ENCODE measurements at places on chromosomes 11 and 22.

- no peak for DNase-seq
Measured at GRCh38 chr22:46051646-46052045, 74.7 kb upstream of the WNT7B start.

GRCh38 chr11:114293201-114293711 is 2.9 kb upstream of the NNMT start:
- no peak for DNase-seq

DNA sequence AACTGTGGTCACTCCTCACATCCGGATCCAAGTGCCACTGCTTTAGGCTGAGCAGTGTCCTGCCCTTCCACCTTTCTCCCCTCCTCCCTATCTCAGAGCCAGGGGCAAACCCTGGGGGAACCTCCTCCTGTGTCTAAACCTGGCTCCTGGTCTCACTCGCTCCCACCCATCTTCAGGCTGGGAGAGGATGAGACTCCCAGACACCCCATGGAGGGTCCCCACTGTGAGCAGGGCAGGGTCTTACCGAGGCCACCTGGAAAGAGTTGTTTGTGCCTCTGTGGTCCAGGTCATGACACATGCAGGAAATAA is 93.6 kb downstream of the PDE2A start:
- DNase-seq, result no peak

DNA sequence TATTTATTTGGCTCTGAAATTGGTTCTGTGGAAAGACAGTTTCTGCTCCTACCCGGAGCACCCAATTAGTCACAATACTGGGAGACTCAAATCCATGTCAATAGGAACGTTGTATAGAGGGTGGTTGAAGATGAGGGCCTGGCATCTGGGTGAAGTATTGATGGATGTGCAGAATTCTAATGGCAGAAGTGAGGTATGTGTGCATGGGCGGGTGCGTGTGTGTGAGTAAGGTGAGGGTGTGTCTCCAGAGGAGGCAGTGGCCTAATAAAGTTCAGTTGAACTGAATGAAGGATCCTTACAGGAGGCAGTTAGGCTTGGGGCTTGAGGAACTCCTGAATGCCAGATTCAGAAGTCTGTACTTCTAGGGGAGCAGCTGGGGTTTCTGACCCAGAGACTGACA is 71.8 kb upstream of the B3GAT1 start:
- DNase-seq, result no peak

DNA sequence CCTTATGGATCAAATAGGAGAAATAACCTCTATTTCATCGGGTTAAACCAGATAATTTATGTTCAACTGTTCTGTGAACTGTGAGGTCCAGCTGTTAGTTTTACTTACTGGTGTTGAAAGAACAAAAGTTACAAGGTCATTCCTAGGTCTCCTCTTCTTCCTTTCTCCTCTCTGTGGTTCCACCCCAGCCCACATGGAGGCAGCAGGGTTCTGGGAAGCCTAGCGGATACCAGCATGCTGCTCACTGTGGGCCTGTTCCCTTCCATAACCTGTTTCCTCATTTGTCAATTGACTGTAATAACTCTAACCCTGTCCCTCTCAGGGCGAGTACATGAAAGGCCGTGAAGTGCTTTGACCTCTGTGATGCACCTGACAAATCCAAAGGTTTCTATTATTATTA is 27.8 kb downstream of the RELT start:
- DNase-seq, result no peak

GRCh38 chr22:38415561-38416321 is 39.3 kb downstream of the KCNJ4 start:
- DNase-seq, result no peak

DNA sequence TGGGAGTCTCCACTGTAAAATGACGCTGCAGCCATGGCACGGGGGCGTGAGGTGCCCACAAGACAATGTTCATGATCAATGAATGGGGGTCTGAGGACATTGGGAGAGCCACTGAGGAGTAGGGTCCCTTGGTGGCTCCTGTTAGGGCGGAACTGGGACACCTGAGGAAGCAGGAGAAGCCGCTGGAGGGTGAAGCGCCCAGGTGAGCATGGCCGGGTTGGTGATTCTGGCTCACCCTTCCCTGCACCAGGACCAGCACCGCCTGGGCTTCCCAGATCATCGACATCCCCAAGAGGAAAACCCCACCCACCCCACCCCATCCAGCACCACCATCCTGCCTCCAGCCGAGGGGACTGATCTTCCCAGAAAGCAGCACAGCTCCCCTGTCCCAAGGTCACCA is 30.6 kb downstream of the SHANK2 start:
- DNase-seq, result no peak

DNA sequence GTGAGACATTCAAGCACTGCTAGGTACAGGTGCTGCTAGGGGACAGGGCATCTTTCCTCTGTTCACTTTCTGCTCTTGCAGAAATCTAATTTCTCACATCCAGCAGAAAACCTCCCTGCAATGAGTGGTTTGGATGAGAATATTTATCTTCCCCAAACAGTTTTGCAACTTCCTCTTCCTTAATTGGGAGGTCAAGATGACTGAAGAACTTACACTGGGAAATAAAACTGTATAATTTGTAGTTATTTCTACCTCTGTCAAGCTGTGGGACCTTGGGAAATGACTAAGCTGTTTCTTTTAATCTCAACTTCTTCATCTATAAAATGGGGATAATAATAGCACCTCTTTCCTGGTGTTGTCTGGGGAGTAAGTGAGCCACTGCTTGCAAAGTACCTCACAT is 69.8 kb downstream of the PRR5L start:
- DNase-seq, result no peak

- no peak for DNase-seq
Measured at GRCh38 chr11:83335446-83336070, 49.4 kb upstream of the CCDC90B start.

- no peak for DNase-seq
Measured at GRCh38 chr11:93744669-93745004, 3.2 kb downstream of the C11orf54 start.

GRCh38 chr11:109785714-109786113 is 307.5 kb upstream of the ZC3H12C start:
- no peak for DNase-seq

GRCh38 chr11:107493117-107493516 is 35.5 kb upstream of the CWF19L2 start:
- DNase-seq, result no peak

DNA sequence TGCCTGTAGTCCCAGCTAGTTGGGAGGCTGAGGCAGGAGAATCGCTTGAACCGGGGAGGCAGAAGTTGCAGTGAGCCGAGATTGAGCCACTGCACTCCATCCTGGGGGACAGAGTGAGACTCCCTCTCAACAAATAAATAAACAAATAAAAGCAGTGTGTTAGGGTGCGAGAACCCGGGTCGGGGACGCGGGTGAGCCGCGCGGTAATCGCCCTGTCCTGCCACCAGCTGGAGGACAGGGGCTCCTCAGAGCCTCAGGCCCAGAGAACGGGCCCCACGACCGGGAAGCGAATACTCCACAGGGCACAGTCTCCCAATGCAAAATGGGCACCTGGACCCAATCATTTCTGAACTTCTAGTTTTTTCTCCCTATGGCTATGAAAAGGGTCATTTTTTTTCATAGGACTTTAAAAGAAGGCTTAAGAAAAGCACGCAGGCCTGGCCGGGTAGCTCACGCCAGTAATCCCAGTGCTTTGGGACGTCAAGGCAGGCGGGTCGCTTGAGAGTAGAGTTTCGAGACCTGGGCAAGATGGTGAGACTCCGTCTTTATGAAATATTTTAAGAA is 744 bp upstream of the MCM5 start:
- DNase-seq, result no peak

- no peak for DNase-seq
Measured at GRCh38 chr11:105368711-105369110, 229.1 kb upstream of the CARD18 start.

DNA sequence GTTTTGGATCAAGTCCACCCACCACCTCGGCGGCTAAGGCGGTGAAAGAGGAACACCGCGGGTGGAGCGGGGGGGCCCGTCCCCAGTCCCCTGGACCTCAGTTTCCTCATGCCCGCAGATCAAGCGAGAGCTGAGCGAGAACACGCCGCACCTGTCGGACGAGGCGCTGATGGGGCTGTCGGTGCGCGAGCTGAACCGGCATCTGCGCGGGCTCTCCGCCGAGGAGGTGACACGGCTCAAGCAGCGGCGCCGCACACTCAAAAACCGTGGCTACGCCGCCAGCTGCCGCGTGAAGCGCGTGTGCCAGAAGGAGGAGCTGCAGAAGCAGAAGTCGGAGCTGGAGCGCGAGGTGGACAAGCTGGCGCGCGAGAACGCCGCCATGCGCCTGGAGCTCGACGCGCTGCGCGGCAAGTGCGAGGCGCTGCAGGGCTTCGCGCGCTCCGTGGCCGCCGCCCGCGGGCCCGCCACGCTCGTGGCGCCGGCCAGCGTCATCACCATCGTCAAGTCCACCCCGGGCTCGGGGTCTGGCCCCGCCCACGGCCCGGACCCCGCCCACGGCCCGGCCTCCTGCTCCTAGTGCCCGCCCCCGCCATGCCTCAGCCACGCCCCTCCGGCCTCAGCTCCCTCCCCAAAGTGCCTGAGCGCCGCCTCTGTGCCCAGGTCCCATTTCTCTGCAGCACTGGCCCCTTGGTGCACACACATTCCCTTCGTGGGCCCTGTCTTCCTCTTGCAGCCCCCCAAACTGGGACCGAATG is 12.7 kb downstream of the MAFF start:
- DNase-seq, result no peak

DNA sequence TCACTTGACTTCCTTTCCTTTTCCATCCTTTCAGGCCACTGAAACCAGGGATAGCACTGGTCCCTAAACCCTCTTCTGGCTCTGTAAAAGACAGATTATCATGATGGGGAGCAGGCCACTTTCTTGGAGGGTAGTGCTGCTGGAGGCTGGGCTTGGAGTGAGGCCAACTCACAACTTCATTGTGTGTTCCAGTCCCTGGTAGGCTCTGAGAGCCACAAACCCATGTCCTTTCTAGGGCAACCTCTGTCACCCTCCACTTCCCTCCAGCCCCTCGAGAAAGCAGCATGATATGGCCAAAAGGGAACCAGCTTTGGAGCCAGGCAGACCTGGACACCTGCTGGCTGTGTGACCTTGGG is 2.3 kb downstream of the TKFC start:
- no peak for DNase-seq

GRCh38 chr11:35800970-35801953 is 138.7 kb downstream of the TRIM44 start:
- DNase-seq, result no peak

DNA sequence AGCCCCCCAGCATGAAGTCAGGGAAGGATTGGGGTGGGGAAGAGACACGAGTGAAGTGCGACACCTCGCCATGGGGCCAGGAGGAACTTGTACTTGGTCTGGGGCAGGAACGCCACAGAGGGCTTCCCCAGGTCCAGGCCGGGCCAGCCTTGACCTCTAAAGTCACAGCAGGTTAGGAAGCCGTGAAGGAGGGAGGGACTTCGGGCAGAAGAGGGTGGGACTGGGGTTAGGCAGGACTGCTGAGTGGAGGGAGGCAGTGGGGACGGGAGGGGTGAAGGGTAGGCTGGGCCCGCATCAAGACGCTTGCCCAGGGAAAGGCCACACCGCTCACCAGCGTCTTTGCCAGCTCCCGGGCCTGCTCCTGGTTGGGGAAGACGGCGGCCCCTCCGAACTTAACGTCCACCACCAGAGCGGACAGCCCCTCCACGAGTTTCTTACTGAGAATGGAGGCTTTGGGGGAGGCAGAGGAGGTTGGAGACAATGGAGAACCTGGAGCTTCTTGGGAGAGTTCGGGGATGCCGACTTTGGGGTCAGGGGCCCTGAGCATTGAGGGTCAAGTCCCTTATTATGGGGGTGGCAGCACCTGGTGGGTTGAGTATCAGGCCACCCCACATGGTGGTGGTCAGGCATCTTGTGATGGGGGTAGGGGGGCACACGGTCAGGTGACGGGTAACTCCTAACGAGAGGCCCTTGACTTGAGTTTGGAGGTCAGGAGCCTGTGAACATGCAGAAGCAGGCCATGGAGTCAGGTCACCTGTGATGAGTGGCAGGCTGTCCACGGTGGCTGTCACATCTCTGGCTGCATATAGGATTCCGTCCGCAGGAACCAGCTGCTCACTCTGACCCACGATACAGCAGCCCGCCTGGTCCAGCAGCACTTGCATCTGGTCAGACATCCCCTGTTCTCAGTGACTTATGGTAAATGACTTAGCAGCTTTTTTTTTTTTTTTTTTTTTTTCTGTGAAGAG is 1.7 kb upstream of the SCO2 start:
- no peak for DNase-seq

GRCh38 chr22:30572840-30573593 is 1.4 kb downstream of the GAL3ST1 start:
- no peak for DNase-seq

DNA sequence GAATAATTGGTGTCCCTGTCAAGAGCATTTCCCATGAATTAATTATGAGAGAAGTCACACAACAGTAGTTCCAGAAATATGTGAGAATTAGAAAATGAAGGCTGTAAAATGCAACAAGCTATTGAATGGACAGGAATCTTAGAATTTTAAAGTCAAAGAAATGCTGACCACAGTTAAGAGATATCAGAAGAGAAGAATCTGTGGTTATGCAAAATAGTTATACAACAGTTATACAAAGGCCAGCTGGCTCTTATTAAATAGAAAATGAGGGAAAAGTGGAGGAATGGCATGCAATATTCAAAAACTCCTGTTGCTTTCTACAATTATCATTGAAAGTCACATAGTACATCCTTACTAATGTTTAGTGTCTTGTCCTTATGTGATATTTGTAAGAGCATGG is 27.4 kb downstream of the CASP12 start:
- DNase-seq, result no peak

DNA sequence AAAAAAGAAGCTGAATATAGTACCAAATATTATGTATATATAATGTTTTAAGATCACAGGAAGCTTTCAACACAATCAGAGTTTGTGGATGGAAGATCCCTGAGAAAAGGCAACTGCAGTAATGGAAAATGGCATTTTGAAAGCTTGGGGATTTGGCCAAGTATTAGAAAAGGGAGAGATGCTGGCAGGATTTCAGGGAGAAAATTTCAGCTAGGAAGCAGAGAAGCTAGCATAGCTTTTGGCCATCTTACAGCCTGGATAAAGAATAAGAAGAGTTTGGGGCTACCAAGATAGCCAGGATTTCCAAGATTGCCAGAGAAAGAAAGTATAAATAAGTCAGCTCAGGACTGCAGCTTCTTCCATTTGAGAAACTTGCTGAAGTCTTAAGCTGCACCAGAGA is 440.8 kb upstream of the LUZP2 start:
- DNase-seq, result no peak

GRCh38 chr11:61187505-61188130 is 15.7 kb upstream of the PGA3 start:
- peak; percentile 60 for DNase-seq

All from stimulated activated CD8-positive, alpha-beta memory T cell treated with anti-CD3 and anti-CD28 coated beads, Interleukin-4, amount 100 ng/mL, for 4 hours (primary cell).